ENCODE measurements at places on chromosomes 5 and 9.
A peak's percentile ranks its signal among the peaks of the same experiment; 100 is the strongest.

DNA sequence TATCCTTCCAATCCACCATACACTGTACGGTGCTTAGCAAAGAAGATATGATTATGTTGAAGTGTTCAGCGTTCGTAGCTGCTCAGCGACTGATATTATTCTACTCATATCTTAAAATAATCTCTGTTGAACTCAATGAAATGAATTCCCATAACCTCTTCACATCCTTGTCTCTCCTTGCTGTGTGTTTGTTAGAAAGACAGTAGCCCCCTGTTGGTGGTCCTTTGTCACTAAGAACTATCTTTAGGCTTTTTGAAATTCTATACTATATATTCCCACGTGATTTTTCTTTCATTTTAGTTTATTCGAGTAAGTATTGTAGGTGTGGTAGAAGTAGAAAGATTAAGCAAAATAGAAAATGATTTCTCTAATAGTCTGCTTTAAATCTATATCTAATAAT is 762.8 kb upstream of the WWC1 start:
- H3K4me3 ChIP-seq: no peak overlapping the region
- H3K4me1 ChIP-seq: no peaks in the 10 kb centered on the region
- no peaks in the 10 kb centered on the region for H3K36me3 ChIP-seq

- DNase-seq: no peak
- no peaks in the 10 kb centered on the region for H3K27me3 ChIP-seq
- H3K4me1 ChIP-seq: no peaks in the 10 kb centered on the region
Observed at GRCh38 chr5:126723643-126724042, 53.3 kb upstream of the LMNB1 start.

- no peaks in the 10 kb centered on the region for H3K27me3 ChIP-seq
- no peak overlapping the region for H3K27ac ChIP-seq
- no peaks in the 10 kb centered on the region for H3K4me1 ChIP-seq
- peaks cover 32% of the 10 kb centered on the region for H3K36me3 ChIP-seq
- H3K4me3 ChIP-seq: no peak overlapping the region
Observed at GRCh38 chr5:14686517-14686916, 22.0 kb downstream of the OTULIN start.

DNA sequence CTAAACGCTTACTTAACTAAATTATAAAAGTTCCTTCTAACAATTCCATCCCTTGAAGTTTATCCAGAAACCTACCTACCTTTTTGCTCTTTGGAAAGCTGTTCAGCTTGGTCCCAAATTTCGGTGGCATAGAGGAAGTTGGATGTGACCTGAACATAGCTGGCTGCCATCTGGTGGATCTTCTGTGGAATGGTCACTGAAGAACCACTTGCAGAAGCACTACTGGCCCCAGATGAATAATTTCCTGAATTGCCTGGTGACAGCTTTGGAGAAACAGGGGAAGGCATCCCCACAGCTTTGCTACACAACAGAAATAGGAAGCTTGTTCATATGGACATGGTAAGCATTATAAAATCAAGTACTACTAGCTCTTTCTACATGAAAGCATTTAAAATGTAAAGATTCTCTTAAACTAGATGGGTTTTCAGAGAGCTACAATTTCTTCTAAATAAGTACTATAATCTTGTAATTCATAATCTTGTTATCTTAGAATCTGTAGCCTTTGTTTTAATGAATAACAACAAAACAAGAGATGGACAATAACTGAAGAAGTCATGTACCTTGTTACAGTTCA is 9.9 kb downstream of the LEAP2 start:
- H3K27ac ChIP-seq: no peak overlapping the region
- no peaks in the 10 kb centered on the region for H3K27me3 ChIP-seq
- no peaks in the 10 kb centered on the region for H3K4me1 ChIP-seq
- DNase-seq: no peak
- peaks cover 55% of the 10 kb centered on the region for H3K36me3 ChIP-seq

GRCh38 chr5:147403651-147404640 is 105.9 kb downstream of the DPYSL3 start:
- H3K4me3 ChIP-seq: no peak overlapping the region
- no peaks in the 10 kb centered on the region for H3K27me3 ChIP-seq
- no peaks in the 10 kb centered on the region for H3K4me1 ChIP-seq
- DNase-seq: peak; percentile 7
- no peak overlapping the region for H3K27ac ChIP-seq

DNA sequence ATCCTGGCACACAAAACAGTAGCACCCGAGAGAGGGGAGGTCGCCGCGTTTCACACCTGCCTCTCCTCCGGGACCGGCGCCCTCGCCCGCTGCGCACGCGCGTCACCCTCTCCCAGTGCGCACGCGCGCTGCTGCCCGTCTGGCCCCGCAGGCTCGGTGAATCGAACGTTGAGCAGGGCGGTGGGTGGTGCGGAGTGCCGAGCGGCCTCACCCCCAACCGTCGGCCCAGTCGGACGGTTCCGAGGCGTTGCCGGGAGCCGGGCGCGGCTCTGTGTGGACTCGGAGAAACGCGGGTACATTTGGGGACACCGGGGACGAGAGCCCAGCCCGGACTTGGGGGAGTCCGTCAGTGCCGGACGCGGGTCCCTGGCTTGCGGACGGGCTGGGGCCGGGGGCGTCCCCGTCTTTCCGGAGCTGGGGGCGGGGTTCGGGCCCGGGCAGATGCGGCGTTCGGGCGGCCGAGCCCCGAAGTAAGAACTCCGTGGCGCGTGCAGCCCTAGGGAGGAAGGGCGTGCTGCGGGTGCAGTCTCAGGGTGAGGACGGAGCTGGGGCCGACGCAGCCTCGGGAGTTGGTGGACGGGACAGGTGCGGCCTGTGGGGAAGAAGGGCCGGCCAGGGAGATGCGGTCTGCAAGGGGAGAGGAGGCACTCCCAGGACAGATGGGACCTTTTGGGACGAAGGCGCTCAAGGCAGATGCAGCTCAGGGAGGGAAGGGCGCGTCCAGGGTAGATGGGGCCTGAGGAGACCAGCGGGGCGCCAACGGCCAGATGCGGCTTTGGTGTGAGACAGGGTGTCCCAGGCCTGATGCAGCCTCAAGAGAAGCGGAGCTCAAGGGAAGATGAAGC is at the start of gene POMT1:
TSS of gene POMT1 (plus strand) at position 138 of the 845 bp plus-strand sequence. CDS start 1,301 bp downstream, outside the sequence.
- H3K36me3 ChIP-seq: no peaks in the 10 kb centered on the region
- H3K4me1 ChIP-seq: peaks cover 17% of the 10 kb centered on the region
- peak within 1 kb of the TSS; percentile 76 for H3K27ac ChIP-seq
- DNase-seq: no peak

Measured in Panc1 (cell line).